CD8-positive, alpha-beta memory T cell (primary cell): ENCODE measurements at places on chromosomes 16 and 17. TPM values are rescaled to one million over a fixed set of nuclear protein-coding genes. Genes with fewer than 3 reads are reported as not detected.

DNA sequence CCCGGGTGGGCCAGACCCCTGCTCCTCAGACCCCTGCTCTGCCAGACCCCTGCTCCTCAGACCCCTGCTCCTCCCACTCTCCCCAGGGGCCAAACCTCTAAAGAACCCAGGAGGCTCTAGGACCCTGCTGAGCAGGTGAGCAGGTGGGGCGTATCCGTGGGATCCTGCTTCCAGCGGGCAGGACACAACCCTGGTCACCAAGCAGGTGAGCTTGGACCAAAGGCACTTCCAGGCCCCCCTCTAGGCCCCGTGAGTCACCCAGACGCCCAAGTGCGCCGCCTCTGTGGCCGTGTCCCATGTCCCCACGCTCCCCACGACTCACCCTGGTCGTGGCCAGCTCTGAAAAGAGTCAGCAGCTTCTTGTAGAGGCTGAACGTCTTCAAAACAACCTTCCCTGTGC lies 5.0 kb downstream of the CYBC1 start:
- no peak for DNase-seq

- DNase-seq = no peak
Observed at GRCh38 chr17:8123695-8124349, at the start of gene HES7. Gene HES7, minus strand, starts transcription at chr17:8124106. Its CDS starts 22 bp downstream, at chr17:8124084.

DNA sequence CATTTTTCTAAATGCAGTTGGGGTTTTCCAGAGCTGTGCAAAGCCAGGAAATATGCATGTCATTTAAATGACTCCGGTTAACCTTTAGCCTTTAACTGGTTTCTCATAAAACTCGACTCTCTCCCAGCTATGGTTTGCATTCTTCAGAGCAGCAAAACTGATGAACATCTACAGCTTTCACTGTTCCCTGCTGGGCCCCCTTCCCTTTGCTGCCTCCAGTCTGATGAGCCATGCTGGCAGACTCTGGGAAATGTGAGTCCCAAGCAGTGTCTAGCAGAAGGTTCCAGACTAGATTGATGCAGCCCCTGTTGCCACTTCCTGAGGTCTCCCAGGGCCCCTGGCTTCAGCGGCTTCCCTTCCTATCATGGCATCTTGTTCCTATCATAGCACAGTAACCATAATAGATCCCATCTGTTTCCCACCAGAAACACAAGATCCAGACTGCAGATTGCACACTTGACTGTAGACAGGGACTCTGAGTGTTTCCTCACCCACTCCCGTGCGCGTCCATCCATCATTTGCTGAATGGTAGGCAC lies 135.4 kb downstream of the CLEC16A start:
- DNase-seq = no peak

GRCh38 chr16:17926461-17926860 lies 410.1 kb downstream of the NPIPA8 start:
- no peak for DNase-seq

KRT23 gene
- not detected for total RNA-seq

GRCh38 chr16:11473728-11474127 lies 113.0 kb downstream of the LITAF start:
- DNase-seq = no peak

NPIPA5 gene
- 16.7 TPM for total RNA-seq

DNA sequence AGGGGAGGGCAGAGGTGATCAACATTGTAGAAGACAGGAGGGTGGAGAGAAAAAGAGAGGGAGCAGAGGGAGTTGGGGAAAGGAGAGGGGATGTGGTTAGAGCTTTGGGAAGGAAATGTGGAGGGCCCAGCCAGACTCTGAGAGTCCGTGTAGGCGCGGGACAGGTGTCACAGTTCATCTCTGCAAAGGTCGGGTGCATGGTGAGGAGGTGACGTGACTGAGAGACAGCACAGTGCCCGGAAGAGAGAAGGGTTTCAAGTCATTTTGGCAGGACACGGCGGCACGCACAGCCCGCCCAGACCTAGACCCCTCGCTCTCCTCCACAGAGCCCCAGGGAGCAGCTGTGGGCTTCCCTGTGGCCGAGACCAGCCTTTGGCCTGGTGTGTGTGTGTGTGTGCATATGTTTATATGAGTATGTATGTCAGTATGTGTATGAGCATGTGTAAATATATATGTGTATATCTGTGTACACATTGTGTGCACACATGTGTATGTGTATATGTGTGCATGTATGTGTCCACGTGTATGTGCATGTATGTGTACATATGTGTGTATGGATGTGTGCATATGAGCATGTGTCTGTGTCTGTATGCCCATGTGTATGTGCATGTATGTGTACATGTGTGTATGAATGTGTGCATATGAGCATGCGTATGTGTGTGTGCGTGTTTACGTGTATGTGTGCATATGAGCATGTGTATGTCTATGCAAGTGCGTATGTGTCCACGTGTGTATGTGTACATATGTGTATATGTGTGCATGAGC lies 104.6 kb downstream of the SEC14L1 start:
- no peak for DNase-seq

GRCh38 chr17:32941419-32942032 lies 13.6 kb downstream of the TMEM98 start:
- DNase-seq = no peak

- no peak for DNase-seq
Observed at GRCh38 chr16:50622029-50622428, 59.1 kb downstream of the SNX20 start.

- DNase-seq = no peak
Observed at GRCh38 chr17:28469376-28469775, 4.1 kb upstream of the SLC13A2 start.
